ENCODE measurements at places on chromosomes 2 and 18. TPM values are rescaled to one million over a fixed set of nuclear protein-coding genes. Genes with fewer than 3 reads are reported as not detected.

DNA sequence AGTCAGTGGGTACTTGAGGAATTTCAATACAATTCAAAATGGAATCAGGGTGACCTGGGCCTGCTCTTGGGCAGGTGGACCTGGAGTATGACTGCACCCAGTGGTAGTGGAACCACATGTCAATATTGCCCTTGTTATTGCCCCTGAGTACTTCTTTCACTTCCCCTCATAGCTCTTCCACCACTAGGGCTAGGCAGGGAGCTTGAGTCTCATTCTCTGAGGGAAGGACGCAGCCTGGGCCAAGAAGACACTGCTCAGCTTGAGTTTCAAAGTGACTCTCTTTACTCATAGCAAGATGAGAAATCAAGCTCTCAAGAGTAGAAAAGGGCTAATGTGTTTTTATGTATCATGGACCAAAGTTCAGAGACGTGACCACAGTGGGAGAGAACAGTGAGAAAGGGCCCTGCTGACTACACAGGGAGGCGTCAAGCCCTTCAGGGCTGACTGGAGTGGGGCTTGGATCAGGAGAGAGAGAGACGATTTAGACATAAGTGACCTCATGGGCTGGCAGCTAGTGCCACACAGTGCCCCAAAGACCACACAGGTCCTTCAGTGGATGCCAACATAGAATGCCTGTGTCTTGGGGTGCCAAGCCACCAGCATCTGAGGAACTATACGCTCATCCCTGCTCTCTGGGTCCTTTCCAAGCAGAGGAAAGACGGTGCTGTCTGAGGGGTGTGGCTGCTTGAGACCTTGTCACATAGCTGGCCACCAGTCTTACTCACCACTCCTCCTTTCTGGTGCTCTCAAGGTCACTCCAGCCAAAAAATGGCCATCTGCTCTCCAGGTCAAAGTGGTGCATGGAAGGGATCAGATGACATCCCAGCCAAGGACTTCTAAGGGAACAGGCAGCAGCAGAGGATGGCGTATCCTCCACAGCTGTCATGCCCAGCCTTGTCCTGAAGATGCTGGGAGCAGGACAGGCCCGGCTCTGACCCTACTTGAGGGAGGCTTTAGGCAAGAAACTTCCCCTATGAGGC, 13.0 kb downstream of the PTMA start:
- no peak for DNase-seq

DNA sequence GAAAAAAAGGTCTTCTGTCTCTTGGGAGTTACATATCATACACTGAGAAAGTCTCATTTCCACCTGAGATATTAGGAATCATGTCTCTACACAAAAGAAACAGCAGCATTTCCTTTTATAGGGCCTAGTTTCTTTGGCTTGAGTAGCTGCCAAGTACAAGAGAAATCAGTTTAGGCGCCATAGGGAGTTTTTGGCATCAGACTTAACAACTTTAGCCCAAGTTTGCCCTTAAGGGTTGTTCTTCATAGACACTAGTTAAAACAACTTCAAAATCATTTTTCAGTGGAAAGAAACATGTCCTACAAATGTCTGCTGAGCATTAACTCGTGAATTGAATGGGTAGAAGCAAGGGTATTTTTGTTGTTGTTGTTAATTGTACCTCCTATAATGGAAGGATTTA, 587.0 kb upstream of the DSEL start:
- no peak for DNase-seq

GRCh38 chr2:17754773-17755425, 961 bp downstream of the GEN1 start:
- DNase-seq: no peak

- DNase-seq: no peak
Observed at GRCh38 chr2:78967294-78967693, 58.2 kb upstream of the REG3G start.

GRCh38 chr2:135916207-135916606, 40.0 kb upstream of the MCM6 start:
- peak; percentile 24 for DNase-seq

KCNJ3 gene
- polyA plus RNA-seq: 0.63 TPM
